ENCODE measurements at places on chromosomes 5 and 9. TPM values are rescaled to one million over a fixed set of nuclear protein-coding genes. Genes with fewer than 3 reads are reported as not detected.

Gene STC2
- total RNA-seq = 3.6 TPM

Gene CTSV
- not detected for total RNA-seq

Gene FAM78A
- 4.2 TPM for total RNA-seq

DNA sequence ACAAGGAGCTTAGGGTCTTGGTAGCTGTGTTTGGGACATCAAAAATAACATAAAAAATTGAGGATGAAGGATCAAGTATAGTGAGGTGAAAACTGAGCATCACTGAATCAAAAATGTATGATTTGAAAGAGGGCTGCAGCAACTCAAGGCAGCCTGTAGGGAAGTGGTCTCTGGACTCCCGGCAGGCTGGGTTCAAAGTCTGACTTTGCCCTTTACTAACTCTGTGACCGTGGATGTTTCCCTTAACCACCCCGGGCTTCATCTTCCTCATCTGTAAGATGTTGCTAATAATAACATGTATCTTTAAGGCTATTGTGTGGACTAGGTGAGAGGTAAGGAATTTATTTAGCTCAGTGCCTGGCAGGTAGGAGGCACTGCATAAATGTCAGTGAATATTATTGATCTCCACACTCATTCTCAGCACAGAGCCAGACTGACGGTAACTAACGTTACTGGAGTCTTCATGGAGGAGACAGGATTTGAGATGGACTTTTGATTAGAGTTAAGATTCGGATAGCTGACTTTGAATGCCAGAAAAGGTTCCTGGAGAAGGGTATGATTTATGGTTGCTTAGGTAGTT, 367.3 kb downstream of the NDUFS4 start:
- no peak for DNase-seq

- no peak for DNase-seq
Measured at GRCh38 chr5:159901772-159902171, 14.5 kb upstream of the ADRA1B start.

GRCh38 chr5:127079994-127080491, 6.7 kb upstream of the C5orf63 start:
- DNase-seq = no peak

GRCh38 chr5:127612441-127613141, 36.3 kb upstream of the CTXN3 start:
- no peak for DNase-seq

DNA sequence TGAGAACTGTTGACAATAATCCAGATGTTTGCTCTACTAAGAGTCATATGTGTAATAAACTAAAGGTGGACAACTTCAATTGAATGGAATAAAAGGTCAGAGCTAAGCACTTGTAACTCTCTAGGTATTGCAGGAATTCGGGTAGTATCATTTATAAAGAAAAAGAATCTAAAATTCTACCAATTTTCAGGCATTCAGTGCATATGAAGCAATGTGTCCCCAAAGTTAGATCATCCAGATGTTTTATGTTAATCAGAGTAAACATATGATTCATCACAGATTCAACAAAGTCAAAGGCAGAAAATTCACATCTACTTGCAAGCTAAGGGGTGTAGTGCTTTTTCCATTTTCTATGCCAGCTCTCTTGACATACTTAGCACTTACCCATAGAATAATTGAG, 477.1 kb downstream of the PDE4D start:
- DNase-seq = no peak

DNA sequence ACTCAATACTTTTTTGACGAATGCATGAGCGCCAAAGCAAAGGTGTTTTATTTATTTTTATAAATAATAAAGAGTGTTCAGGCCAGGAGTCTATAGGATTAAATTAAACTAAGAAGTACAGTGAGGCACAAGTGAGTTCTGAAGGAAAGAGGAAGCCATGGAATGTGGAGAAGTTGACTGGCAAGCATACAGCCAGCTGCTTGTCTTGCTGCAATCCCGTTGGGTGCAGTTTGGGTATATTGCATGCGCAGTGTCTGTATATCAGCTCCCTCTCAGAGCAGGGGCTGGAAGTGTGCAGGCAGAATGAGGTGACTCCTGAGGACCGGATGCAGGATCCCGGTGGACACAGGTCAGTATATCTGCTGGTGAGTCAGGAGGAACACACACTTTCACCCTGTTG, 315.6 kb downstream of the ZSWIM6 start:
- no peak for DNase-seq
